ENCODE measurements at places on chromosomes 2 and 18. TPM values are rescaled to one million over a fixed set of nuclear protein-coding genes. Genes with fewer than 3 reads are reported as not detected.

DNA sequence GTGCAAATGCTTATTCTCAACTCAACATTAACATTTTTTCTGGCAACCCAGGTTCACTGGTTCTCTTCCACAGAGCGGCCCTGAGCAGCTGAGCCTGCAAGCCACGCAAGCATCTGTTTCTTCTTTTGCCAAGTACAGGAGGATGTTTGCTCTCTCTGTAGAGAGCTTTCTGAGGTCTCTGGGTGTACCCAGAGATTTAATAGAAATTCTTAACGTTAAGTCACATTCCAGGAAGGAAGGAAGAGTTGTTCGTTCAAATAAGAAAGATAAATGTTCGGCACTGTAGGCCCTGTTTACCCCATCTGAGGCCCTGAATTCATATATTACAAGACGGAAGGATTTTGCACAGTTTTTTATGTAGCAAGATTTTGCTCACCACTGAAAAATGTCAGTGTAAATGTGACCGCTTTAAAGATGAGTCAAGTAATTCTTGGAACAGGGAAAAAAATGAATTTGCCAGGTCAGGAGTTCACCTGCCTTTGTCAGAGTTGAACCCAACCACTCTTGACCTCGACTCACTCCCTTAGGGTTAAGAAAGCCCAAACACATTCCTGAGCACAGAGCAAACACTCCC lies 30.1 kb downstream of the KCTD18 start:
- DNase-seq = no peak

DNA sequence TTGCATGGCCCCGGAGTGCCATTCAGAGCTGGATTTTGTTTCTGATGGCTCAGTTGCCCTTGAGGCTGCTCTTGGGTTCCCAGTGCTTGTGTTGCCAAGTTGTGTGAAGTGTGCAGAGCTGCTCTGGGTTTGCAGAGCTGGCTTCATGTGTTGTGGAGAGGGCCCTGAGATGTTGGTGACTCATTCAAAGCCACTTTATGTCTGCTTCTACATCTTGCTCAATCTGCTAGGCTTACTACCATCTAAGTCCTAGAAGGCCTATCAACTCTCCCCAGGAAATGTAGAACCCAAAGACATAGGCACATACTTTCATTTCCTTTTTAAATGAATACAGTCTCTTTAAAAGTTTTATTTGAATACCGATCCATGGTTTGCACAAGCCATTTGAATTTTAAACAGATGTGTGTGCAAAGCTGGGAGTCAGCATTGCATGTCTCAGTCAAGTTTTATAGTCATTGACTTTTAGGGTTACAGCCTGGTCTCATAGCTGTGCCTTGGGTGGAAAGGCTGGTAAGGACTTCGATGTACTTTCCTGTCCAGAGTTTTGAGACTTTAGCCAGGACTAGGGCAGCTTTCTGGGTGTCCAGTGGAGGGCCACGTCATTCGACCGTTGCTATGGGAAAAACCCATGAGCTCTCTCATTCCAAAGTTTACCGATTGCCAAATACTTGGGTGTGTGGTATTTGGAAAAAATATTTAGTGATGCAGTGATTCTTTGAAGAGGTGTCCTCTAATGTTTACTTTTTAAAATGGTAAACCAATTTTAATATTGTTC lies 105.0 kb downstream of the LTBP1 start:
- no peak for DNase-seq

- DNase-seq = peak; percentile 17
Observed at GRCh38 chr18:24315170-24315569, 82.5 kb downstream of the OSBPL1A start.

DNA sequence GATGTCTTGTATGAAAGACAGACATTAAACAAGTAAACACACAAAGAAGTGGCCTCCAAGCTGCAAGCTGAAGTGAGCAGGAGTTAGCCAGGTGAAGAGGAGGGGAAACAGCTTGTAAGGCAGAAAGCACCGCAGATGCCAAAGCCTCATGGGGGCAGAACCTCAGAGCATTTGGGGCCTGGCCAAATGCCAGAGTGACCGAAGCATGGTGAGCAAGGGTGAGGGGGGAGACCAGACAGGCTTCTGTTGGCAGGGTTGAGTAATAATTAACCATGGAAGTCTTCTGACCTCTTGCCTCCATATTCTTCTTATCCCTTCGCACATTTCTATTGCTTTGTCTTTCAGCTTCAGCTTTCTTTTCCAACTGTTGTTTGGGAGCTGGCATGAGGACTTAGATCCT lies 5.6 kb downstream of the QPCT start:
- DNase-seq = no peak

DNA sequence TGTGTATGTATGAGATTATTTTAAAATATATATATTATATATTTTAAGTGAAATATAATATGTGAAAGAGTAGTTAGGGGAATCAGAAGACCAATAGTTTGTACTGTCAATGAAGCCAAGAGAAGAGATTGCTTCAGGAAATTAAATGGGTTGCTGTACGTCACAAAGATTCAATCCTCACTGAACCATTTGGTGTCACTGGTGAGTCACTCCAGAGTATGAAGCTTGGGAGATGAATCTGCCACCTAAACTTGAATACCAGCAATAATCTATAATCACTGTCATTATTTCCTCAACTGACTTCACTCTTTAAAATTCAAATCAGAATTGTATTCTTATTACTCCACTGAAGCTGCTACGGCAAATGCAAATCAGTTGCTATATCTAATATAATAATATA lies 41.9 kb upstream of the SCN9A start:
- peak; percentile 46 for DNase-seq

GRCh38 chr2:147829106-147829505 lies 15.7 kb upstream of the ACVR2A start:
- peak; percentile 79 for DNase-seq

Gene GPR75
- 1.3 TPM for total RNA-seq
